ENCODE measurements at places on chromosomes 7 and 10.

DNA sequence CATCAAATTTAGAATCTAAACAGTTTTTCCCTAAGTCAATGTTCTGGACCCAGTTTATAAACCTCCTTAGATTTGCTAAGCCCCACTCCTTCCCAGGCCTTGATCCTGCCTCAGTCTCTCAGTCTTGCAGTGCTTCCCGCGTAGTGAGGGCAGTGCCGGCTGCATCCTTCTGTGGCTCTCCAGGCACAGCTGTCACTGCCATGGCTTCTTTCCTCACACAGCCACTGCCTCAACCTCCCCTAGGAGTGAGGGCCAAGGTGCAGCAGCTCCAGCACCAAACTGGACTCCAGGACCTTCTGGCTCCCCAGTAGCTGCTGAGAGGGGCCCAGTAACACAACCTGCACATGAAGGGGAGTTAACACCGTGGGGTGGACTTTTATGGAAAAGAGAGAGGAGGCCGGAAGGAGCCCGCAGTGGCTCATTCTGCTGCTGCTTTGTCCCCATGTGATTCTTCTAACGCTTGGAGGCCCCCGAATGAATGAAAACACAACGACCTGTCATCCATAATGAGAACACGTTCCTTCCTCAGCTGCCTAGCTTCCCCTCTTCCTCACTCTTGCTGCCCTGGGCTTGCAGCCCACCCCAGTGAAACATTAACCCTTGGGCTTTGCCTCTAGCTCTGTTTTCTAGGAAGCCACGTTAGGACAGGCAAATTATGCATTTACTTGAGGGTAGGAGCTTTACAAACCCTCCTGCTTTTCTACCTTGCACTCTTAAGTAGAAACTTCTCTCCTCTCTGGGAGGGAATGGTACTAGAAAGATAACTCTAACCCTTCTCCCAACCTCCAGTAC is 16.0 kb upstream of the UBE2H start:
- no peak for DNase-seq

DNA sequence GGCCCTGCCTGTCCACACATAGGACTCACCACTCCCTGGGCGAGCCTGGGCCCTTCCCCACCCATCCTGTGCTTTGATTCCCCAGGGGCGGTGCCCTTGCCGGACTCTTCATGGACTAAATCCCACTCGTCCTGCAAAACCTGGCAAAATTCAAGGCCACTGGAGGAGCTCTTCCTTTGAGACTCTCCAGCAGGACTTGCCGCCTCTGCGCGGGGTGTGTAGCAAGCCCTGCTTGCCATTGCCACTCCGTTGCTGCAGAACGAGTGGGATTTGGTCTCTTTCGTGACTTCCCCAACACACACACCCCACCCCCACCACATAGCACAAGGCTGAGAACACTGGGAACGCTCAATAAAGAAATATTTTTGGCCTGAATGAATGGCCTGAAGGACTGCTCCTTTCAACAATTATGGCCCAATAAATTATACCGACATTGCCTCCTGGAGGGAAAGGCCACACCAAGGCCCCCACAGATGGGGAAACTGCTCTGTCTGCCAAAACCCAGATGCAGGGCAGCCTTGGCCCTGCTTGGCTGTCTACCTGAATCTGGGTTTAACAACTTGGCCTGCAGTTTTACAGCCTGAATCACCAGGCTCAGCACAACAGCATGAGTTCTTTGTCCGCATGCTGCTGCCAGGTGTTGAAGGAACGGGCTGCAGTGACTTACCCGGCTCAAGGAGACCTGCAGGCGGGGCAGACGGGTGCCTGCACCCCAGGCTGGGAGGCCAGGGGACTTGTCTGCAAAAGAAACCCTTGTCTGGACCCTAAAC is 72.8 kb upstream of the KAT6B start:
- DNase-seq = no peak

DNA sequence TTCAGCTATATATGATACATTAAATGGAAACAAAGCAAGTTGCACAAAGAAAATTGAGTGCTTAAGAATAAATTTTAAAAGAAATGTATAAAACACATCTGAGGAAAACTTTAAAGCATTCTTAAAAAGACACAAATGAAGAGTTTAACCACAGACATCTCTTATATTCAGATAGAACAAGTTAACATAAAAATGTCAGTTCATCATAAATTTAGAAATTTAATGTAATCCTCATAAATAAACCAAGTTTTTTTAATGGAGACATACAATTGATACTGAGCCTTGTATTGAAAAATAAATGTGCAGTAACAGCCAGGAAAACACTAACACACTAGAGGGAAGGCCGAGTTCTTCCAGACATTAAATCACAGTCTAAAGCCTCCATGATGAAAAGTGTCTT is 243.9 kb upstream of the MKLN1 start:
- no peak for DNase-seq

DNA sequence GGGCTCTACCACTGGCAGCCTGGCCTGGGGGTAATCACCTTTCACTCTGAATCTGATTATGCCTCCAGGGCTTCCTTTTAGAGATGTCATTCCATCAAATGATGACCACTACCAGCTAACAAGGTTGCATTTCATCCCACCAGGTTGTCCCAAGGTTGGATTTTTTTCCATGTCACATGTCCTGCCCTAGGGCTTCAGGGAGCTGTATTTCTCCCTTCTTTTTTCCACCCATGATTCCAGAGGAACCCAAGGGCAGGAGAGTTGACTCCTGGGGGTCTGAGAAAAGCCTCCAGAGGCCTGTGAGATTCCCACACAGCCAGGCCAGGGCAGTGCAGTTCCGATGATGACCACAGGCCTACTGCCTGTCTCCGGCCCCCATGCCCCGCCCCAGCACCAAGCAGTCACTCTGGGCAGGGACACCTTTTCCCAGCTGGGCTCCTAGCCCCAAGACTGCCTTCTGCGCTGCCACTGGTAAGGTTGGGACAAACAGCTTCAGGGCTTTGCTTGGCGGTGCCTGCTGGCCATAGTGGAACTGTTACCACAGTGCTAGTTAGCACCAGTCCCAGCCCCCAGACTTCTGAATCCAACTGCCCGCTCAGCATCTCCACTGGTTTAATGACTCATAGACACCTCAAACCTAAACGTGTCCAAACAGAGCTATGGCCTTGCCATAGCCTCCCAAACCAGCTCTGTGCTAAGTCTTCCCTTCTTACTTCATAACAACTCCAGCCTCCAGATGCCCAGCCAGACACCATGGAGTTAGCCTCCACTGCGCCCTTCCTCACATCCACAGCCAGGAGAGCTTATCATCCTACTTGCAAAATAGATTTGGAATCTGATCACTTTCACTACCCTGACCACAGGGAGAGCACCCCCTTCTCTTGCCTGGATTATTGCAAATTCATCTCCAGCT is 133.7 kb downstream of the ARHGAP22 start:
- DNase-seq = no peak

DNA sequence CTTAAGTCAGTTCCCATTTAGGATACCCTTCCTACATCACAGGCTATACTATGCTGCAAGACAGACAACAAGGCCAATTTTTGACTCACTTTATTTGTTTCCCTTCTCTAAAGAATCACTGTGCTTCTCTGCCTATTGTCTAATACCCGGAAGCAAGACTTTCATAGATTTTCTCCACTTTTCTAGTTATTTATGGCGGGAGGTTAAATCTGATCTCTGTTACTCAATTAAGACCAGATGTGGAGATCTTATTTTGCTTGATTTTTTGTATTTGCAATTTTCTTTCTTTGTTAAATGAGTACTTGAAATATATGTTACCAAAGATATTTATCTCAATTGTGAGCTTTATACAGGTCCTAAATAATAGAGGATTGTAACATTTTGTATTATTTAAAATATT is 511.5 kb downstream of the ATRNL1 start:
- DNase-seq = no peak

- DNase-seq = peak; percentile 22
Measured at GRCh38 chr7:141558544-141559183, 7.5 kb downstream of the AGK start.

GRCh38 chr7:75776295-75776971 is 4.4 kb upstream of the CCL26 start:
- peak; percentile 5 for DNase-seq

- no peak for DNase-seq
Measured at GRCh38 chr7:114021135-114021534, 102.3 kb upstream of the PPP1R3A start.

GRCh38 chr7:1539882-1540775 is 9.6 kb downstream of the MAFK start:
- no peak for DNase-seq

- no peak for DNase-seq
Measured at GRCh38 chr7:94240902-94241301, 153.8 kb upstream of the COL1A2 start.

Data from effector memory CD8-positive, alpha-beta T cell (primary cell).